DMS79 (cell line): ENCODE measurements at places on chromosomes 1 and 21.
A peak's percentile ranks its signal among the peaks of the same experiment; 100 is the strongest.

GRCh38 chr1:161100556-161100955, 2.4 kb downstream of the KLHDC9 start:
- no peak for DNase-seq

GRCh38 chr1:150406483-150406882, 42.5 kb downstream of the RPRD2 start:
- DNase-seq = no peak

GRCh38 chr1:219138747-219139146, 34.9 kb upstream of the LYPLAL1 start:
- DNase-seq = no peak

DNA sequence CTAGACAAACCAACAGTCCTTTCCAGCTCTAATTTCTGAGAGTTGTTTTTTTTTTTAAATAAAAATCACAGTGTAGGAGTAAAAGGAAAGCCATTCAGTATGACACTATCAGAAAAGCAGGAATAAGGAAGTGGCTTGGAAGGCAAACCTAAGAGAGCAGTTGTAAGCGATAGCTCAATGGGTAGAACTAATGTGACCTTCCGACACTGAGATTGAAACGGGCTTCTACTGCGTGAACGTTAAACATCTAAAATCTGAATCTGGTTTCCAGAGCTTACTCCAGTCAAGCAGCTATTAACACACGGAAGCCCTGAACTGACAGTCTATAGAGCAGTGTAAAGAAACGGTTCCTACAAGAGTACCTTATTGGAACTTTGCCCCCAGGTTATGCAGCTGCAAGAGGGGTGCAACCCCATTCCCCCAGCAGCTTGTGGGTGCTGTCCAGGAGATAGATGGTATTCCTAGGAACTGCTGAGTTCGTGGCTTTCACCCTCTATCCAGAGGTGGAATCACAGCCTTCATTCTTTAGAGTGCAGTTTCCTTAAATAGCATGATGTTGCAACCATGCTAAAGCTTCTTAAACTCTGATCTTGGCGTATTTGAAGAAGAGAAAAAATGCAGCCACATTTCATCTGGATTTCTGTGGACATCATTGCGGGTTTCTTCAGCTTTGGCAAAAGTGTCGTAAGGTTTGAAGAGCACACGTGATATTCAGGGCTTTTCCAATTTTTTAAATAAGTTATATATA, 3.3 kb upstream of the IRF2BP2 start:
- peak; percentile 42 for DNase-seq

DNA sequence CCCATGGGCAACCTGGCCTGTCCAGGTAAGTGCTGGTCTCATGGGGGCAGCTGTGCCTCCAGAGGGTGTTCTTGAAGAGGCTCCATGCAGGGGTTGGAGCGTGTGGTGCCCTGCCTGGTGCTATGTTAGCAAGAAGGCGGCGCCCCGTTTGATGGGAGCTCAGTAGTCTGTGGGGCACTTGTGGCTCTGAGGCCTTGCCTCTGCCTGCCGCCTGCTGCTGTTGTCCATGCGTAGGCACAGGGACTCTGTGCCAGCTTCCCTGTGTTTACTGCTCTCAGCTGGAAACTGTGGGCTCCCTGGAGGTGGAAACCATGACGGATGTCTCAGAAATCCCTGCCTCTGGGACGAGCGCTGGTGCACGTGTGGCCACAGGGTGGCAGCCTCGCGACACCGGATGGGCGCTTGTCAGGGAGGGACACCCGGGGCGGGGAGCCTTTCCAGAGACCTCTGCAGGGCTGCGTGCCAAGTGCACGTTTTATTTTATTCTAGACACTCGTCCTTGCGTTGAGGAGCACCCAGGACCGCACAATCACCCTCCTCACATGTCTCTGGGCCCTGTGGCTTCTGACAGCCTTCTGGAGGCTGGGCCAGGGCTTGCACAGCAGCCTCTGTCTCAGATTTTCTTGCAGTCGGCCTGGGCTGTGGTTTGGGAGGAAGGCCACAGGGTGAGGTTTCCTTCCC, 27.1 kb downstream of the SNAP47 start:
- peak; percentile 84 for DNase-seq

- no peak for DNase-seq
These were observed 3.5 kb upstream of the S100A8 start for GRCh38 chr1:153394391-153394790.

DNA sequence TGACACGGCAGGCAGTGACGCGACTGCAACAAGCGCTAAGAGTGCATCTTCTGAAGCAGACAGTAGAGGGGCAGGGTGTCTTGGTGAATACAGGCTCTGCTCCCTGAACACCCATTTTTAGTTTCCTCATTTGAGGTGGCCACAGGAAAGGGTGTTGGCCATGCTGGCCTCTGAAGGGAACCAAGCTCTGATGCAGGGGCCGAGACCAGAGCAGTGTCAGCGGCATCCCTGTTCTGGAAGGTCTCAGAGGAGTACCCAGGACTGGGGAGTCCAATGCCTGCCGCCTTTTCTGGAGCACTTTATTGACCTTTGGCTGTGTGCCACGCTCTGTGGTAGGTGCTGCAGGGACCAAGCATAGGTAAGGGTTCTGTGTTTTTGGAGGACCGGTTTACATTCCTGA, 100.4 kb downstream of the KCNJ6 start:
- no peak for DNase-seq

GRCh38 chr1:112841825-112842224, 114.2 kb downstream of the SLC16A1 start:
- DNase-seq = no peak

DNA sequence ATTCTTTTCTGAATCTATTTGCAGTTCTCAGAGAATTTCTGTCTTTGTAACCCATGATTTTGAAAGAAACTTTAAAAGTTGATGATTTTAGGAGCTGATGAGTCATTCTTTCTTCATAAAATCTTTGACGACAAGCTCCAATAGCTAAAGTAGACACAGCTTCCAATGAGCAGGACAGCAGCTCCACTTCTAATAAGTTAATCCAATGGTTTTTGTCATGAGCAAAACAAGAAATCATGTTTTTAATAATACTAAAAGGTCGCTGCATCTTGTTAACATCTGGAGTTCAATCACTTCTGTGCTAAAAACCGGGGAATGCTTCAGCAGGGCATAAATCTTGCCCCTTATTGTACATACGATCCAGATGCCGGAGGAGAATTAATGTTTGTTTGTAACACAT, 48.9 kb upstream of the GORAB start:
- no peak for DNase-seq

- no peak for DNase-seq
These were observed 128.2 kb downstream of the CACHD1 start for GRCh38 chr1:64598100-64598571.

GRCh38 chr21:40936771-40937261, 89.9 kb upstream of the DSCAM start:
- no peak for DNase-seq

GRCh38 chr1:29577512-29577911, 341.2 kb downstream of the PTPRU start:
- no peak for DNase-seq

GRCh38 chr1:18294437-18295176, 186.1 kb upstream of the KLHDC7A start:
- DNase-seq = no peak

- no peak for DNase-seq
These were observed 596 bp downstream of the TOR3A start for GRCh38 chr1:179082333-179082998.

DNA sequence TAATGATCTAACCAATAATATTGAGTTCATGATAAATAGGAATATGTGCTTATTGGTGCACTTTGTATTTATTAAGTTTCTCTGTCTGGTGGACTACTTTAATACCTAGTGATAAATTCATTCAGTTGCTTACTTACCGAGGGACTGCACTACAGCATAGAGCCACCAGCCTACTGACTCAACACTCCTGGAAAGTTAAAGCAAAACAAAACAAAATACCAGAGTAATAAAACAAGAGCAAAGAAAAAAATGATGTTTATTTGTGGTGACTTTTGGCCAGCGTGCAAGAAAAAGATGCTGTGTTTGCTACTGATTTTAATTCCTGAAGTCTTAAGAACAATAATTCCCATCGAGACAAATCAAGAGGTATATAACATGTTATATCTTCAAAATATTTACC, 586.3 kb downstream of the PLA2G4A start:
- no peak for DNase-seq

- peak; percentile 15 for DNase-seq
These were observed 56.3 kb downstream of the SMYD3 start for GRCh38 chr1:246450611-246451251.

DNA sequence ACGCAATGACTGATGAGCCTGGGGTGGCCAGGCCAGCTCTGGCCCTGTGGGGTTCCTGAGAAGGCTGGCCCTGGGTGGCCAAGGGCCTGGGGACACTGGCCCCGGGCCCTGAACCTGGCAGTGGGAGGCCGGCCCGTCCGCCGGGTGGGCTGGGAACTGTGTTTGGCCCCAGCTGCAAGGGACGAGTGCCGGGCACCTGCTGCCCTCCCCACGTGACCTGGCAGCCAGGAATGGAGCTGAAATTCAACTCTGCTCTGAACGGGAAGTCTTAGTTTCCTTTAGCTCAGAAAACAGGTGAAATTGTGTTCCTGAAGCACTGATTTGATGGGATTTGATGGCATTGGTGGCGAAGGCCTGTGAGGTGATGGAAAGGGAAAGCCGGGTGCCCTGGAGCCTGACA, 8.2 kb upstream of the TTLL10 start:
- peak; percentile 33 for DNase-seq

DNA sequence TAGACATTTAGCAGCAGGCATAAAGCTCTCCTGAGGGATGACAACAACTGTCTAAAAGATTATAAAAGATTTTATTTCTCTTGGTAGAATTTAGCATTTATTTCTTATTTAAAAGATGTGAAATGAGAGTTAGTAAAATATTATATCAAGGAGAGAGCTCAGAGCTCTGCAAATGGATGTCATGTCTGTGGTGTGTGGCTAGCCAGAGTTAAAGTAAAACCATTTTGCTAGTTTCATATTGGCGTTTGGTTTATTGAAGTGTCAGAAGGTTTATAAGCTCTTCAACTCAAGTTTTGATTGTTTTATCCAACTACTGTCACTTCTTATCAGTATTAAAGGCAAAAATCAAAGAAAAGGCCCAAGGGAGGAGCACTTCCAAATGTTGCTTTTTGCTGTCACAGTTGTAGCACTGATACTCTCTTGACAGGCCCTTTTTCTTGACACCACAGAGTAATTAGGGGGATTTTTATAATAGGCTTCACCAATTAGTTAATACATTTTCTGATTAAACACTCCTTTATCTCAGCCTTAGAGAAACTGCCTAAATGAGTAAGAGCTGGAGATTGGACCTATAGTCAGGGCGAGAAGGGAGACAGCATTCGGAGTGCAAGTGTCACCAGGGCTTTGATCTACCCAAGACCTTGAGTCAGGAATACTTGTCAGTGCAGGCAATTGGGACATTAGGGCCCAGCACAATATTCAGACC, 233.9 kb downstream of the PTBP2 start:
- DNase-seq = no peak

DNA sequence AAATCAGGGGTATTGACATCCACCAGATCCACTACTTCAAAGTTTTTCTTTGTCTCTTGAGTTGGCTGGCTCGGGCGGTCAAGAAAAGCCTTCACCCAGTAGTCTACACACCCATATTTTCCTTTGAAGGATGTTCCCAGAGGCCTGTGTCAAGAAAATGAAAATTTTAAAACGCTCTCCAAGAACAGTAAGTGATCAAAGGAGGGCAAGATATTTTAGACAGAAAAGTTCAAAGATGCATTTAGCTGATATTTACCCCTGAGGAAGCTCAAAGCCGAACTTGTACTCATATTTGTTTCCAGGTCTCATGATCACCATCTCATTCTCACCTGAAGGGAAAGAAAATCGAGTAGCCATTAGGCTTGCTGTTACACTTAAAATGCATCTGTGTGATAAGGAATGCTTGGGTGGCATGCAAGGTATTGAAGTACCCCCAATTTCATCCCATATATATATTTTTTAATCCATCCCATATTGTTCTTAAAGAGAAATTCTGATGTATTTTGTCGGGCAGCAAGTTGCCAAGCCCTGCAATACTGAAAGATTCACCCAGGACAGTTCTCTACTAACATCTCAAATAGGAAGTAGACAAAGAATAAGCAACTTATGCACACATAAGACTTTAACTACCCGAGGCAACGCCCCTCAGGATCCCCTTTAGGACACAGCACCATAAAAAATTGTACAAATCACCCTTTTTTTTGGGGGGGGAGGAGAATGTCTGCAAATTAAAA, 1.1 kb downstream of the TXNIP start:
- DNase-seq = no peak

DNA sequence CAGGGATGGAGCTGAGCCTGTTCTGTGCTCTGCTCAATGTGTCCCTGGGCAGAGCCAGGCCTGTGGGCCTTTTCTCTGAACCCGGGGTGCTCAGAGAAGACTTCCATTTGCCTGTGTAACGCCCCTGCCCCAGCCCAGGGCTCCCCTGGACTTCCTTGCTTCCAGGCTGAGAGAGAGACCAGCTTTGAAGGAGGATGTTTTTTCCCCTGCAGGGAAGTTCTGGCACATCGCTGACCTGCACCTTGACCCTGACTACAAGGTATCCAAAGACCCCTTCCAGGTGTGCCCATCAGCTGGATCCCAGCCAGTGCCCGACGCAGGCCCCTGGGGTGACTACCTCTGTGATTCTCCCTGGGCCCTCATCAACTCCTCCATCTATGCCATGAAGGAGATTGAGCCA, 10.2 kb downstream of the SMPDL3B start:
- DNase-seq = no peak

DNA sequence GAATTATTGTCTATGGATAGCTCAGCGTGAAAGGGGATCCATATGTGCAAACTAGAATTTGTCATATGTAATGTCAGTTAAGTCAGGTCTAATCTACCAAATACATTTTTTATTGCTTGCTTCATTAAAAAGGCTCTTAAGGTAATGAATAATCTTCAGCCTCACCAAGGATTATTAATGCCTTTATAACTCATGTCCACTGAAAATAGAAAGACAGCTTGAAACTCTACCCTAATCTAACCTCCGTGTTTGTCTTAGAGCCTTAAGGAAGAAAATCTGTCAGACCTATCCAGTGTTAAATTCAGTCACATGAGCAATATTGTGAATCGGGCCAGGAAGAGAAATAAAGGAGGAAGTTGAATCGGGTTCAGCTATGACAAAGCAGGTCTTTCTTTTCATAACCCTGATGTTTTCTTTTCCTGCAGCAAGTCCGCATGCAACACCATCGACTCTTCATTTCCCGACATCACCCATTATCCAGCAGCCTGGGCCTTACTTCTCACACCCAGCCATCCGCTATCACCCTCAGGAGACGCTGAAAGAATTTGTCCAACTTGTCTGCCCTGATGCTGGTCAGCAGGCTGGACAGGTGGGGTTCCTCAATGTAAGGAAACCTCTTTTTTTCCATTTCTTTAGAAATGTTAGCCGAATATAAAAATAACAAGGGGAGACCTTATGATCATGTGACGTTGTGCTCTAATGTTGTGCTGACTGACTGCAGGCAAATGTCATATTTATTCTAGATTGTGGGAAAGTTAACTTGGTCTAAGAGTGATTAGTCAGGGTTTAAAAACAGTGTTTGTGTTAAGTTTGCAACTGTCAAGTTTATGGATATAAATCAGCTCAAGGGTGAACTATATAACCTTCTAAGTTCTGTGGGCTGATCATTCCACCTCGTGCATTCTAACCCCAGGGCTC, 321.0 kb downstream of the TM2D1 start:
- no peak for DNase-seq

DNA sequence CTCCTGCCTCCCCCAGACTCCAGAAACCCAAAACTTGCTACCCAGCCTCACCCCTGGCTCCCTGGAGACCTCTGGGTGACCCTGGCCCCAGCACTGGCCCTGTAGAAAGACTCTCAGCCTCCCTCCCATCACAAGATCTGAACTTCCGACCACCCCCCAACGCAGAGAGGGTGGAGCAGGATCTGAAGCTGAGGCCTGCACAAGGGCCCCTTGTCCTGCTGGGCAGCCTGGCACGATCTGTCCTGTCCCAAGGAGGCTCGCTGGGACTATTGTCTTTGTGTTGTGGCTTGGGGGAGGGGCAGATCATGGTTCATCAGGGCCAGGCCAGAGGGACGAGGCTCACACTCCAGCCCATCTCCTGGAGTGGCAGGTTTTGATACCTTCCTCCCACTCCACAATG, 20.0 kb downstream of the PHLDA3 start:
- no peak for DNase-seq
